ENCODE measurements at places on chromosomes 4 and X.

DNA sequence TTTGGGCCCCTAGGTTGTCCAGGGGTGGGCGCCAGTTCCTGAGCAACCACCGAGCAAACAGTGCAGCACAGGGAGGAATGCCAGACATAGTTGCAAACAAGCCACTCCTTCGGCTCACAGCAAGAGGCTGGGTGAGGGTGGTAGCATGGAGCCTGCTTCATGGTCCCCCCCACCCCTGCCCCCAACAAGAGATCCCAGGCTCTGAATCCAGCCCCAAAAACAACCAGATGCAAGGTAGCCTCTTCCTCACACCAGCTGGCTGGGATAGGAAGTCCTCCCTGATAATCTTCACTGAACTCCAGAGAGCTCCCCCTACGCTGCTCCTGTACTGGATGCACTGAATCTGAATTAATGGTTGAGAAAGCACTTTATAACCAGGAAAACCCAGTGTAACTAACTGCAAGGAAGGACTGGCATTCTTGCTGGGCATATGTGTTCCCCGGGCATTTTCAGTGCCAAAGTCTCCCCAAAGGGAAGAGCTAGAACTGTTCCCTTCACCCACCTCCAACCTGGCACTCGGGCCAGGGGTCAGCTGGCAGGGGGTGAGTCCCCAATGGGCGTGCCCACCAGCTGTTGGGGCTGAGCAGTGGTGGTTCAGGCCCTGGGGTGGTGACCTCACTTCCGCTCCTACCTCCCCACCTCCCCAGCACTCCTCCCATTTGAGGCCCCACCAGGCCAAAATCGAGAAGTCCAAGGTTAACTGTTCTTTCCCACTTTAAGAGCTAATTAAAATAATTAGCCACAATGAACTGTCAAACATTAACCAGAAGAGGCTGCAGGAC lies 1.5 kb downstream of the ELF4 start:
- H3K4me1 ChIP-seq, result peaks cover 52% of the 10 kb centered on the region
- DNase-seq, result no peak
- H3K27me3 ChIP-seq, result no peaks in the 10 kb centered on the region
- peak overlapping the region; percentile 88 for H3K27ac ChIP-seq

GRCh38 chrX:39140581-39140980 lies 339.3 kb downstream of the MID1IP1 start:
- no peaks in the 10 kb centered on the region for H3K27me3 ChIP-seq
- no peak overlapping the region for H3K4me3 ChIP-seq
- no peak for DNase-seq

DNA sequence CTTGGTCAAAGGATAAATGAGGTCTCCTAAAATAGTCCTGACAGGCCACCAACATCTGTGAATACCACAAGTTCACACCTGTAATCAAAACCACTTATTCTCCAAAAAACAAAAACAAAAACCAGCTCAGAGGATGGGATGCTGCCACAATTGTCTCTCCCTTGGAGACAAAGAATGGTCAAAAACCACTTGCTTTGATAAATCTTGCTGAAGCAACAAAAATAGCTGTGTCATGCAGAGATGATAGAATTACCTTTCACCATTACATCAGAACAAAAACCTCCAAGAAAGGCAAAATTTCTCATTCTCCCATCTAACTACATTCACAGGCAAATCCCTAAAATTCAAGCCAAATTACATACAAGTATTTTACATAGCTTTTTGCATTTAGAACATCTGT lies 180.4 kb downstream of the MAML3 start:
- no peaks in the 10 kb centered on the region for H3K36me3 ChIP-seq
- H3K4me3 ChIP-seq, result no peak overlapping the region
- peaks cover 38% of the 10 kb centered on the region for H3K4me1 ChIP-seq
- no peak for DNase-seq
- H3K27ac ChIP-seq, result peak overlapping the region; percentile 14

DNA sequence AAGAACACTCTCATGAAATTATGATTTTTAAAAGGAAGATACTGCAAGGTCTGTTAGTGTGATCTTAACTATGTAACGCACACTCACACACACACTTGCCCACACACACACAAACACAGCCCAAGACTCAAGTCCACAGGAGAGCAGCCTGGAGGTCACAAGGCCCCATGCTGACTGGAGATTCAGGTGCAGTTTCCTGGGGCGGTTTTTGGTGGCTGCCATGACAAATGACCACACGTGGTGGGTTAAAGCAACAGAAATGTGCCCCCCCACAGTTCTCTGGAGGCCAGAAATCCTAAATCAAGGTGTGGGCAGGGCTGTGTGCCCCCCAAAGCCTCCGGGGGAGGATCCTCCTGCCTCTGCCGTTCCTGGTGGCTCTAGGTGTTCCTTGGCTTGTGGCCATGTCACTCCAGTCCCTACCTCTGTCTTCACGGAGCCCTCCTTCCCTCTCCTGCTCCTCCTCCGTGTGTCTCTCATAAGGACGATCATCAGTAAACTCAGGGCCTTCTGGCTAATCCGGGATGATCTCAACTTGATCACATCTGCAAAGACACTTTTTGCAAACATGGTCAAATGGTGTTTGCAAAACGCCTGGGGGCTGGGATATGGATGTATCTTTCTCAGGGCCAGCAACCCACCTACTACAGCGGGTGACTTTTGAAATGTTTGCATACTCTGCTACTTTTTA lies 9.7 kb upstream of the HTRA3 start:
- no peak overlapping the region for H3K4me3 ChIP-seq
- H3K27ac ChIP-seq, result no peak overlapping the region
- peaks cover 21% of the 10 kb centered on the region for H3K27me3 ChIP-seq
- no peaks in the 10 kb centered on the region for H3K4me1 ChIP-seq

DNA sequence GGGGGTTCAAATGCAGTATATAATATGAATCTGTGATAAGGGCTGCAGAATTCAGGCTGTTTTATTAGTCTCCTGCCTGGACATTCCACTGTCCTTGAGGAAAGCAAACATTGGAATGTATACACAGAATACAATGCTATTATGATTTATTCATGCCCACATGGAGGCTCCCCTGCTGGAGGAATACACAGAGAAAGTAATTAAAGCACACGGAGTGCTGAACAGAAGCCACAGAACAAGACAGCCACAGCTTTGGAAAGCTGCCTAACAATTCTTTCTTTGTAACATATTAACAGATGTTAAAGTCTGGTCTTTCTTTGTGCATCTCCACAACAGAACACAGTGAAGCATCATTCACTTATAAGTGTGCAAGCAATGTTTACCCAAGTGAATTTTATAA lies 155.8 kb downstream of the ARAP2 start:
- no peaks in the 10 kb centered on the region for H3K4me1 ChIP-seq
- no peaks in the 10 kb centered on the region for H3K27me3 ChIP-seq
- DNase-seq, result no peak
- no peak overlapping the region for H3K4me3 ChIP-seq
- peaks cover 45% of the 10 kb centered on the region for H3K36me3 ChIP-seq
- no peak overlapping the region for H3K27ac ChIP-seq

- no peaks in the 10 kb centered on the region for H3K4me1 ChIP-seq
- H3K4me3 ChIP-seq, result no peak overlapping the region
- no peaks in the 10 kb centered on the region for H3K27me3 ChIP-seq
- H3K36me3 ChIP-seq, result no peaks in the 10 kb centered on the region
- no peak overlapping the region for H3K27ac ChIP-seq
- no peak for DNase-seq
Measured at GRCh38 chrX:126655061-126655460, 102.4 kb upstream of the DCAF12L1 start.

- peaks cover 4% of the 10 kb centered on the region for H3K27me3 ChIP-seq
- no peak overlapping the region for H3K27ac ChIP-seq
- H3K4me3 ChIP-seq, result no peak overlapping the region
- H3K36me3 ChIP-seq, result no peaks in the 10 kb centered on the region
- H3K4me1 ChIP-seq, result no peaks in the 10 kb centered on the region
Measured at GRCh38 chr4:106502106-106502699, 133.6 kb upstream of the GIMD1 start.

DNA sequence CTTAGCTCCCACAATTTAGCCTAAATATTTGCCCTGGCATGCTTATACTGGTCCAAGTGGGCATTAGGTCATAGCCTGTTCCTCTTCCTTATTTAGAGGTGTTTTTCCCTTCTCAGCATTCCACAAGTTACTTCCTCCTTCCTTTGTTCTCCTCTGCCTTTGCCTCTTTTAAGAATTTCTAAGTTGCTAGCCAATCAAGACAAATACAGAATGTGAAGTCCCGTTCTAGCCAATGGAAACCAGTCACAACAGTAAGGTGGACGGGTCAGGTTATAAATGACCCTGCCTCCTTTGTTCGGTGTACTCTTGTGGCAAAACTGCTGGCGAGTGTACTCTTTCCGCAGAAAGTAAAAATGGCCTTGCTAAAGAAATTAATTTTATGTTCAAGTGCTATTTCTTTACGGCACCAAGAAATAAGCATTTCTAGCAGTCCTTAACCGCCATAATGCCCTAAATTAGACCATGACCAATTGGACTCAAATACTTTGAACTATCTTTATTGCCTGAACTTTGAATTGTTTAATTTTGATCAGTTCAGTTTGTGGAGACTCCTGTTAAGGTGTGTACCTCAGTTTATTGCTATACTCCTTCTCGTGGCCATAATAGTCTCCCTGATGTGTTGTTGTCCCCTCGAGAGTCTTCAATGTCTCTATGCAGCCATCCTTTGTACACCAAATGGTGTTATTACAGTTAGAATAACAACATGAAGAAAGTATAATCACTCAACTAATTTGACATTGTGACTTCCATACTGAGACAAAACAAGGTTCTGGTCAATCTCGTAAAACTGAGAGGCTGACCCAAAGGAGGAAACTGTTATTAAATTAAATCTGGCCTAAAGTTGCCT lies 1.6 kb upstream of the HADH start:
- no peaks in the 10 kb centered on the region for H3K27me3 ChIP-seq
- H3K4me3 ChIP-seq, result no peak overlapping the region
- H3K27ac ChIP-seq, result no peak overlapping the region
- H3K4me1 ChIP-seq, result peaks cover 32% of the 10 kb centered on the region

- H3K4me1 ChIP-seq, result no peaks in the 10 kb centered on the region
- H3K4me3 ChIP-seq, result no peak overlapping the region
- H3K27me3 ChIP-seq, result no peaks in the 10 kb centered on the region
- no peak for DNase-seq
- H3K27ac ChIP-seq, result no peak overlapping the region
Measured at GRCh38 chr4:173318648-173319211, 15.4 kb downstream of the HMGB2 start.

DNA sequence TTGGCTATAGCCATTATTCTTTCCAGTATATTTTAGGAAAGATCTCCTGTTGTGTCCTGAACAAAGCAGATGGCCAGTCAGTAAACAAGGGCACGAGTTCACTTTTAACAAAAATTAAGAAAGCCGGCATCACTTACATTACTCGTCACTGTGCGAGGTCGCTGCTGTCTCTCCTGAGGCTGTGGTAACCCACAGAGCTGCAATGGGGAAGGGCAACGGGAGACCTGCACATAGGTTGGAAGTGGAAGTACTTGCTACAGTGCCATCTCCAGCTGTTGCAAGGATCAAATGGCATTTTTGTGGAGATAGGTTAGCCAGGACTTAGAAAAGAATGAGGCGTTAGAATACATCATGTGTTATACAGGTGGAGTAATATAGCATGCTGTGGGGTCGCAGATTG lies 132.2 kb downstream of the KLHL8 start:
- H3K27me3 ChIP-seq, result no peaks in the 10 kb centered on the region
- H3K4me1 ChIP-seq, result peaks cover 15% of the 10 kb centered on the region
- DNase-seq, result no peak
- peaks cover 39% of the 10 kb centered on the region for H3K36me3 ChIP-seq
- no peak overlapping the region for H3K4me3 ChIP-seq

DNA sequence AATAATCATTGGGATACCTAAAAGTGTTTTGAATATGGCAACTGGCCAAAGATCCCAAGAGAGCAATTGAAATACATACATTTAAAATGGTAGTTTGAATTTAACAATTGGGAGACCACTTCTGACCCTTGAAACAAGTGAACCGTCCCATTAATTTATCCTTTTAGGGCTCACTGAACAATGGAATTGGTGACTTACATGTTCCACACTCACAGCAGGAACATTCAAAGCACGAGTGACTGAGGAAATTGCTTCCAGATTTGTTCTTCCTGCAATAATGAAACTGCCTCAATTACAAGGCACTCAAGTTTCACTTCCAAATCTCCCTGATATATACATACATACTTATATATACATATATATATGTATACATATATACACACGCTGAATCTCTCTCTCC lies 20.6 kb downstream of the SLC39A8 start:
- DNase-seq, result no peak
- H3K4me3 ChIP-seq, result no peak overlapping the region
- H3K27ac ChIP-seq, result no peak overlapping the region
- no peaks in the 10 kb centered on the region for H3K27me3 ChIP-seq
- H3K36me3 ChIP-seq, result no peaks in the 10 kb centered on the region

GRCh38 chrX:23900220-23900797 lies 7.4 kb downstream of the APOO start:
- no peaks in the 10 kb centered on the region for H3K36me3 ChIP-seq
- no peaks in the 10 kb centered on the region for H3K4me1 ChIP-seq
- no peak for DNase-seq
- H3K4me3 ChIP-seq, result no peak overlapping the region

GRCh38 chr4:73698217-73698616 lies 42.2 kb upstream of the CXCL8 start:
- DNase-seq, result no peak
- peaks cover 2% of the 10 kb centered on the region for H3K27me3 ChIP-seq
- no peaks in the 10 kb centered on the region for H3K4me1 ChIP-seq

DNA sequence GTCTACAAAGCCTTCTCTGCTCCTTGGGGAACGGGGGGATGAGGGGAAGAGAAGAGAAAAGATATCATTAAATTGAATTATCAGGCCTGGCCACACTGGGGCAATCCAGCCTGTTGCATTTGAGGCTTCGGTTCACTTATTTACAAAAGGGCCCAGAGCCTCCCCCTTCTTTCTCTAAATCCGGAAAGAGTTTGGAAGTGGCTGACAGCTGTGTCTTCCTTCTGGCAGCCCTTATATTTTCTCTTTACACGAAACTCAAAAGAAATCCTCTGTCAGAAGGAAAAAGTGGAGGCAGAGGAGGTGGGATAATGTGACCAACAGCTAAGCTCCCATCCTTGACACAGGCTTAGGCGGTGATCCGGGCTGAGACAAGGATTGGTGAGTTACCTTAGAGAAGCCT lies 158.3 kb upstream of the TAPT1 start:
- H3K4me1 ChIP-seq, result no peaks in the 10 kb centered on the region
- no peak overlapping the region for H3K27ac ChIP-seq
- no peak for DNase-seq
- no peaks in the 10 kb centered on the region for H3K36me3 ChIP-seq

DNA sequence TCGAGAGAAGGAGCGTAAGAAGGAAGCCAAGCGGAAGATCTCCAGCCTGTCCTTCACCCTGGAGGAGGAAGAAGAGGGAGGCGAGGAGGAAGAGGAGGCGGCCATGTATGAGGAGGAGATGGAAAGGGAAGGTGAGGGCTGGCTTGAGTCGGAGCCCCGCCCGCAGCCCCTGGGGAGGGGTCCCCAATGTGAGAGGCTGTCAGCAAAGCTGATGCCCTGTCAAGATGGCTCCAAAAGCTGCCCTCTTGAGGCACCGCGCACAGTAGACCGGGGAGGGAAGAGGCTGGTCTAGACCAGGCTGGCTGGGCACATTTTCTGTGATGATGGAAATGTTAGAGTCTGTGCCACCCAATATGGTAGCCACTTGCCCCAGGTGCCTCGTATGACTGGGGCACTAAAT lies 2.5 kb downstream of the FAM50A start:
- H3K36me3 ChIP-seq, result peaks cover 36% of the 10 kb centered on the region
- no peak overlapping the region for H3K4me3 ChIP-seq
- H3K4me1 ChIP-seq, result peaks cover 3% of the 10 kb centered on the region
